Sciatic nerve (tissue), 2 donors: ENCODE measurements at places on chromosomes 11 and 22. TPM values are rescaled to one million over a fixed set of nuclear protein-coding genes. Genes with fewer than 3 reads are reported as not detected.

SMIM35 gene
- not detected for total RNA-seq

DNA sequence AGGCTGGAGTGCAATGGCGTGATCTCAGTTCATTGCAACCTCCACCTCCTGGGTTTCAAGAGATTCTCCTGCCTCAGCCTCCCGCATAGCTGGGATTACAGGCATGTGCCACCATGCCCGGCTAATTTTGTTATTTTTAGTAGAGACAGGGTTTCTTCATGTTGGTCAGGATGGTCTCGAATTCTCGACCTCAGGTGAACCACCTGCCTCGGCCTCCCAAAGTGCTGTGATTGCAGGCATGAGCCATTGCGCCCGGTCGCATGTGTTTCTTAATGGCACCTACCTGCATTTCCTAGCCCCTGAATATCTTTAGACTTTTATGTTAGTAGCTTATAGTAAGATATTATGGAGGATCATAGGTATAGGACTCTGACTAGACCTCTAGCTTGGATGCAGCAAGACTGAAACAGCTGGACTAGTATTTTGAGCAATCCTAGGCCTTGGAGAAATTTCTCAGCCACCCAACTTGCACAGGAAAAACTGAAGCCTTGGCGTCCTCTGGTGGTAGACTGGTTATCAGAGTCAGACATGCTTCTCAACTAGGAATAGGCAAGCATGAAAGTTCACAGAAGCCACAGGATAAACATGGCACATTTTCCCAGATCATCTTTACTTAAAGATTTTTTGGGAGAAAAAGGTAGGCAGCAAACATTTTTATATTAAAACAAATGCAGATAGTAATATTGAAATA, 22.7 kb upstream of the C1QTNF4 start:
- DNase-seq: peak; percentile 72

GRCh38 chr11:61161190-61162091, at the start of gene VPS37C:
TSS of gene VPS37C (minus strand) at chr11:61161426. CDS start at chr11:61138829, 22,597 bp downstream.
- DNase-seq: peak; percentile 94

ARHGAP42 gene
- 120 TPM for total RNA-seq

- DNase-seq: peak; percentile 53
Observed at GRCh38 chr22:40404251-40405177, 34.1 kb downstream of the SGSM3 start.

DNA sequence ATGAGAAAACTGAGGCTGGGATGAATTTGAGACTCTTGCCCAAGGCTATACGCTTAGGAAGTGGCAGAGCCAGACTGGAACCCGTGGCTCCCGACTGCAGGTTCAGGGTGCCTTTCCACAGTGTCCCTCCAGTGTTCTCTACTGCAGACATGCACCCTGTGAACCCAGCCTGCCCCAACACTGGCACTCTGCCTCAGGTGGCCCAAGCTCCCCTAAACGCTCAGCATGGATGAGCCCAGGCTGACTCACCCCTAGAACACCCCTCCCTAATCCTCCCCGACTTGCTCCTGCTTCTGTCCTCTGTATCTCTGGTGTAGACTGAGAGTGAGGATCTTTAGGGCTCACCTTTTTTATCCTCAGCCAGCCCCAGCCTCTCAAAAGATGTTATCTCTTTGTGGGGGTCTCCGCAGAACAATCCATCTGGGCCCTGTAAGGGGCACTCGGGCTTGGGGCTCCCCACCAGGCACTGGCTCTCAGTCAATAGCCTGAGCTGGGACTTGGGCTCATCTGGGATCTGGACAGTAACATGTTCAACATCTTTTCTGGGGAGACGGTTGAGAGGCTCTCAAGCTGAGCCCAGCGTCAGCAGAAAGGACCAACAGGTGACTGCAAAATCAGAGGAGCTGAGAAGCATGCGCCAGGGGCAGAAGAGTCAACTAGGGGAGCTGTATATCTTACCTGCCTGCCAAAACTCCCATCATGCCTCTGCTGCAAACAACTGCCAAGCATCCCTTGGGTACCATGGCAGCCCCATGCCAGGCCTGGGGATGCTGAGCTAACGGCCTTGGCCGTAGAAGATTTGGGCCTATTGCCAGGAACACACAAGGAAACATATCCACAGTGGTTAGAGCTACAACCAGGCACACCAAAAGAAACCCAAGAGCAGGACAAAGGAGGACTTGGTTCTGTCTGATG, 176.2 kb downstream of the BUD13 start:
- no peak for DNase-seq

DNA sequence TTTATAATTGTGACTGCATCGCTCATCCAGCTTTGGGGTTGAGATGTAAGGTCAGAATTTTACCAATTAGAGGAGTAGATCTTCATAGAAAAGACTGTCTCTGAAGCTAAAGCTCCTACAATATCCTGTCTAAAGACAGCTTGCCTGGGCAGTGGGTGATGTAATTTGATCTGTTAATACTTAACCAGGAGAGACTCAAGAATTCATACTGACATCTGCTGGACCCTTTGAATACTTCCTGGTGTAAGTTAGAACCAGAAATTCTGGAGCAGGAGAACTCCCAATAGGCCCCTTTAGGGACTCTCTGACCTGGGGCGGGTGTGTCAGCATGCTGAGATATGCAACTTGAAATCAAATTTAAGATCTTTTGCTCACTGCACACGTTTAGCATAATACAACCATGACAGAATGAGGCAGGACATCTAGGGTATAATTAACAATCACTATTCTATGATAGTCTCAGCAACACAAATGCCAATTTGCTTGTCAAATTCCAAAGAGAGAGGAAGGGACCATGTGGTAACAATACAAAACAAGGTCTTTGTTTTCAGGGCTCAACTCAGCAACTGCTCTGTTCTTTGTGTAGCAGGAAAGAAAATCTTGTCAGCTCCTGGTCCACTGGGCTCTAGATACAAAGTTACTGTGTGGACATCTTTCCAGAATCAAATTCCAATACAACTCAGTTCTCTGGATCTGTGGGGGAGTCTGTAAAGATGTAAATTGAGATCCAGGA, 143.9 kb downstream of the INSC start:
- no peak for DNase-seq

TSKU gene
- total RNA-seq: 48.8 TPM

DNA sequence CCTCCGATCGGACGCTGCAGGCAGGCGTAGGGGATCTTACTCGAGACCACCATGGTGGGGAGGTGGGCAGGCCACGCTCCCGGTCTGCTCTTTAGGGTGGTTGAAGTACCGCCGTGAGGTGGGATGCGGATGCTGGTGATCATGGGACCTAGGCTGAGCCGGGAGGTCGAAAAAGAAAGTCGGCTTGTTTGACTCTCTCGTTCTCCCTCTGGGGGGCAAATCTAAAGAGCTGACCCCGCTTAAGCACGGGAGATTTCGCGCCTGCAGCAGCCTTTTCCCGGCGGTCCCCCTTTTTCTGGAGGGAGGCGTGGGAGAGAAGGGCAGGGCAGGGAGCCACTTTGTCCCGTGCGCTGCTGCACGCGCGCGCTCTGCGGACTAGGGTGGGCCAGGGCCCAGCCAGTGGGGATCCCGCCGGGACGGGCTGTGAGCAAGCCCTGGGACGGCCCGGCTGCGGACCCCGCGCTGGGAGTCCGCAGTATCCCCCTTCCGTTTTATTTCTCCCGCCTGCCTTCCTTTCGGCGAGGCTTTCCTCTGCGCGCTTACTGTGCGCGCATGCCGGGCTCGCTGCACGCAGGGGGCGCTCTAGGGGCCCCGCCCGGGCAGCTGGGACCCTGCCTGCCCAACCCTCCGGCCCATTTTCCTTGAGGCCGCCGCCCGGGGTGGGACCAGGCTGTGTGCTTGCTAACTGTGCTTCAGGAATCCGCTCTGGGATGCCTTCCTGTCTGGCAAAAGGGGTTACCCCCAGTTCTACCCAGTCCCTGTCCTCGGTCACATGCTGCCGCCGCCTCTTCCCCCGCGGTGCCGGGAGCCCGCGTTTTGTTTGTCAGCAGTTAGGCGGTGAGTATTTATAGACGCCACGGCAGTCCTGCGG, 81.0 kb downstream of the PRR5L start:
- DNase-seq: peak; percentile 69

DNA sequence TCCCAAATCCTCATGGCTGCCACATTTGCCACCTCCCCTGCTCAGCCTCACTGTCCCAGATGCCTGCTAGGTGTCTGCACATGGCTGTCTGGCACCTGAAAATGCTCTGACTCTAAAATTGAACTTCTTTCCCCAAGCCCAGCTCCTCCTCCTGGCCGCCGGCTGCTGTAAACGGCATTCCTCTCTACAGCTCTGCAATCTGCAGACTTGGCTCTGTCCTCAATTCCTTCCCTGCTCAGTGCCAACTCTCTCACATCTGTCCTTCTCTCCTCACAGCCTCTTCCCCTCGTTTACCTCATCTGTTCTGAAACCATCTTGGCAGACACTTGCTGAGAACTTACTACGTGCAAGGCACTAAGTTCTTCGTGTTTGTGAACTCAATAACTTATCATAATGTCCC, 169.4 kb upstream of the SYT13 start:
- DNase-seq: no peak

DNA sequence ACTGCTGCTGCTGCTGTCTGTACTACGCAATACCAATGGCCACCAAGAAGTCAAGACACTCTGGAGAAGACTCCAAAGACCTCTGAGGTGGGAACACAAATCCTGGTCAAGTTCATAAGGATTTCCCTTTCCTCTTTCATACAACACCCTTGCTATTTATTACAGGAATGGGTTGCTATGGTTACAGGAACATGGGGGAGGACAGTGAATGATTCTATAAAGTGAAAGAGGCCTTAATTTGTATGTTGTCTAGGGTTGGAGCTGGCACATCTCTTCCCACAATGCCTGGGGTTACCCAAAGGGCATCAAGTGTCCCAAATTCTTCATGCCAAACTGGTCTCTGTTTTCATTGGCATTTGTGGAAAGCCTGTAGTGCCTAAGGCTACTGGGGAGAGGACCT, 11.4 kb upstream of the SEC14L3 start:
- no peak for DNase-seq

DNA sequence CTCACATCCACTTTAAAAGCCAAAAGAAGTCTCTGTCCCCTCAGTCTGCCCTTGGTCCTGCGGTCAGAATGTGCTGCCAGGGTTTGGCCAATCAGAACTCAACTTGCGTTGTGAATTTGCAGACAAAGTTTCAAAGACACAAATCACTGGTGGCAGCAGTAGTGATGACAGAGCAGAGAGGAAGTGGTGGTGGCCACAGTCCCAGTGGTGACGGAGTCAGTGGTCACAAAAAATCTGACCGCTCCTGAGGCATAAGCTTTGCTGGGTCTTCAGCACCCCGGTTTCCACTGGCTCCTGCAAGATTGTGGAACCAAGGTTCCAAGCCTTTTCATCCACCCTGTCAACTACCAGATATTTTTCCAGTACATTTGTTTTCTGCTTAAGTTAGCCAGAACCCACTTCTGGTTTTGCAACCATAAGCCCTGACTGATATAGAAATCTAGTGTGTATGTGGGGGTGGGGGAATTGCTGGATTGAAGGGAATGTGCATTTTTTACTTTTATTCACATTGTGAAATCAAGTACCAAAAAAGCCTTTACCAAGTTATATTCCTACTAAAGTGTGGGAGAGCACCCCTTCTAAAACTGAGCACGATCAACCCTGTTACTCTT, 112.3 kb downstream of the TMPRSS5 start:
- no peak for DNase-seq

OR56A1 gene
- total RNA-seq: 0.13 TPM

DNA sequence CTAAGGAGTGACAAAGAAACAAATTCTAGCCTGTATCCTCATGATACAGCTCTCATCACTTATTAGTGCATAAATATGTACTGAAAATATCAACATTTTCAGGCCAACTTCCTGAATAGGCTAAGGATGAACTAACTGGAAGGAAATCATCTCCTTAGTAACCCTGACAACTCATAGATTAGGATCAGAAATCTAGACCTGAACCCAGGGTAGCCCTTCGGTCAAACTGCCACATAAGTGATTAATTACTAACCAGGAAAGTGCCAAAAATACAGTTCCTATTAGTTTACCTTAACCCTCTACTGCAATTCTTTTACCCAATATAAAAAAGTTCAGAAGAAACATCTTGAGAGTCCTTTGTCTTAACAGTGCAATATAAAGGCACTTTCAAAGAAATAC, 40.0 kb downstream of the AMBRA1 start:
- DNase-seq: no peak

OOSP2 gene
- not detected for total RNA-seq

DNA sequence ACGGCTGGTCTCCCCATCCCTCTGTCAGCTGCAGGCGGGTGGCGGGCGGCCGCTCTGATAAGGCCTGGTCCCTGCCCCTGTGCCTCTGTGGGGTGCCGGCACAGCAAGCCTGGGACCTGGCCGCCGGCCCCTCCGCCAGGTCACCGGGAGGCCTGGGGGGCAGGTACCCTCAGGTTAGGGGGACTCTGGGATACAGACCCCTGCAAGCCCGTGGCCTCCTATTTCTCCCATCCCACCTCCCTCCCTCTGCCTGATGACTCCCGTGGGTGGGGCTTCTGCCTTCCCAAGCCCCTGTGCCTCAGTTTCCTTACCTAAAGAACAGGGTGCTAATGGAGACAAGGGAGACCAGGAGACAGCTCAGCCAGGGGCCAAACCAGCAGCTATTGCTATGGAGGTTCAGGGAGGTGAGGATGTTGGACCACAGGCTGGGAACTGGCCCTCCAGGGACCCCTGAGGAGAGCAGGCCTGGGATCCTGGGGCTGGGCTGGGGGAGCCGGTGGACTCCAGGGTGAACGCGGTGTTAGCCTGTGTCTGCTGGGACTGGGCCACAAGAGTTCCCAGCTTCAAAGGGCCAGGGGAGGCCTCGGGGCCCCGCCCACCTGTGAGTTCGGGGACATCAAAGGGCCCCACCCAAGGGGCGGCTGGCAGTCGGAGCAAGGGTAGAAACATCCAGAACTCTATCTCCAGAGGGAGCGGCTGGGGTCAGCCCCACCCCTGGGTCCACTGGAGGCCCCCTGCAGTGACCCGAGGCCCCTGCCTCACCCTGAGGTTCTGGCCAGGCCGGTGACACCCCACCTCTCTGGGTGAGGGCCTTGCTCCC, 32.0 kb upstream of the TH start:
- peak; percentile 51 for DNase-seq

- no peak for DNase-seq
Observed at GRCh38 chr11:1520663-1521267, 34.2 kb upstream of the MOB2 start.

CACNA1I gene
- 0.40 TPM for total RNA-seq

MS4A4A gene
- 32.9 TPM for total RNA-seq

TMEM9B gene
- 44.0 TPM for total RNA-seq

DNA sequence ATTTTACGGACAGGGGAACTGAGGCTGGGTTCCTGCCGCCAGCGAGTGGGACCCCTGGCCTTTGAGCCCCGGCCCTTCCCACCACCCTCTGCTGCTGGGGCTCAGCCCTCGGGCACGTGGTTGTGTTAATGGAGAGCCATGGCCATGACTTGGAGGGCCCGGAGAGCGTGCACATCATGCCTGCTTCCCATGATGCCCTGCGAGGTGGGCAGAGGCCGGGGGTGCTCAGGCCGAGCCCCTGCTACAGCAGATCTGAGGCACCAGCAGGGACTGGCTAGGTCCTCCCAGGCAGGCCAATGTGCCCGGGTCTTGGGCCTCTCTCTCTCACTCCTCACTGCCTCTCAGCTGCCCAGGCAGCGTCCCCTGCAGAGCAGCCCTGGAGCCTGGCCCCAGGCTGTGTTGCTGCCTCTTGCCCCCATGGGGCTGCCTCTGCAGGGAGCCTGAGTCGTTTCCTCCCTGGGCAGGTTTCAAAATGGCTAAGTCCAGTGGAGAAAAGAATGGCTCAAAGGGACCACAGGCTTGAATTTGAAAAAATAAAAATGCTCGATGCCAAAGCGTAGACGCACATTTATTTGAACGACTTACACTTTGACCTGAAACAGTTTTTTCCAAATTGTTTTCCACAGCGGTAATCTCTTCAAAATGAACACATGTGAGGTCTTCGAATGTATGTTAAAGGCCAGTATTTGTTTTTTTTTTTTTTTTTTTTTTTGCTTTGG, 72.6 kb upstream of the CLDN5 start:
- DNase-seq: no peak

- peak; percentile 97 for DNase-seq
Observed at GRCh38 chr11:118997627-118998387, at the start of gene CENATAC. TSS of gene CENATAC (plus strand) at chr11:118998138. CDS start at chr11:118998198, 60 bp downstream.

TRIM22 gene
- 86.7 TPM for total RNA-seq
